NT2/D1 (cell line): ENCODE measurements at places on chromosomes 2 and 18.

GRCh38 chr18:23573626-23574431 is 12.5 kb downstream of the NPC1 start:
- DNase-seq: no peak

DNA sequence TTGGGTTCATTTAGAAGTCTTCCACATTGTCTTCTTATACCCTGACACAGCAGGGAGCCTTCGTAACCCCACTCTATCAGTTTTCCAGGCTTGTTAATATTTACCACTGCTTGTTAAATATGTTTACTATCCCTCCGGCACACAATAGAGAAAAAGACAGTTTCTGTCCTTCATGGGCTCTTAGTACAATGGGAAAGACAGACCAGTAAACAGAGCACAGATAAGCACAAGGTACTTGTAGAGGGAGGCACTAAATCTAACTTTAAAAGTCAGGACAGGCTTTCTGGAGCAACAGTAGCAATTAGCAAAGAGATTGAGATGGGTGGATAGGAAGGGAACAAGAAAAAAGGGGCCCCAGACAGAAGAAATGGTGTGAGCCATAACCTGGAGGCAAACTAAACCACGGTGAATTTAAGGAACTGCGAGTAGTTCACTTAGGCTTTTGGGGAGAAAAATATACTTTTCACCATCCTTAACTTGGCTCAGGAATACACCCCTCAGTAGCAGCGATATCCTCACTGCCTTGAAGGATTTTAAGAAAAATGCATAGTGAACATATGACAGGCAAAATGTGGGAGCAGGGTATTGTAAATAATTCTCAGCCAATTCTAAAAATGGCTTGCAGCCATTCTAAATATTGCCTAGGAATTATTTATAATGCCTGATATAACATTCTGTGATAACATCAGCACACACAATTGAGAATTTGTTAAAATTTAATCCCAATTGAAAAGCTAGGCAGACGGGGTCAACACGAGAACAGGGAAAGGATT is 383.7 kb downstream of the CDH2 start:
- no peak for DNase-seq

GRCh38 chr18:37393945-37394609 is 171.5 kb downstream of the CELF4 start:
- peak; percentile 43 for DNase-seq

- DNase-seq: no peak
Measured at GRCh38 chr2:214376618-214377285, 34.1 kb upstream of the VWC2L start.

GRCh38 chr18:41456831-41457230 is 498.2 kb upstream of the PIK3C3 start:
- DNase-seq: no peak

GRCh38 chr2:222050981-222051380 is 247.8 kb downstream of the PAX3 start:
- DNase-seq: no peak

DNA sequence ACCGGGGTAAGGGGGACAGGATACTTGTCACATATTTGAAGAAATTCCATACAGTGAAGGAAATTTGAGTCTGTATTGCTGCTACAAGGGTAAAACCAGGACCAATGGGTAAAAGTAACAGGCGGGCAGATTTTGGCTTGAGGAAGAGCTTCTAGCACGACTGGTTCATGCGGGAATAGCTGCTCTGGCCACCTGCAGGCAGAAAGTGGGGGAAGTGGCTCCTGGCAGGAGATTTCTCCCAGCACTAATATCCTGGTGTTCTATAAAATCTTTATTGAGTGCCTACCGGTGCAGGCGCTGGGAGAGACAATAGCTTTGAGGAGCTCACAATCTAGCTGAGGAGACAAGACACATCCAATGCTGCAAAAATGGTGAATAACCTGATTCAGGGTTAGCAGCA is 198.5 kb downstream of the LOXHD1 start:
- no peak for DNase-seq

- no peak for DNase-seq
Measured at GRCh38 chr2:216715402-216715974, 20.1 kb upstream of the IGFBP5 start.

GRCh38 chr2:85310330-85310729 is 17.5 kb downstream of the TGOLN2 start:
- DNase-seq: no peak

GRCh38 chr2:10591207-10591606 is 98.6 kb downstream of the NOL10 start:
- DNase-seq: no peak

DNA sequence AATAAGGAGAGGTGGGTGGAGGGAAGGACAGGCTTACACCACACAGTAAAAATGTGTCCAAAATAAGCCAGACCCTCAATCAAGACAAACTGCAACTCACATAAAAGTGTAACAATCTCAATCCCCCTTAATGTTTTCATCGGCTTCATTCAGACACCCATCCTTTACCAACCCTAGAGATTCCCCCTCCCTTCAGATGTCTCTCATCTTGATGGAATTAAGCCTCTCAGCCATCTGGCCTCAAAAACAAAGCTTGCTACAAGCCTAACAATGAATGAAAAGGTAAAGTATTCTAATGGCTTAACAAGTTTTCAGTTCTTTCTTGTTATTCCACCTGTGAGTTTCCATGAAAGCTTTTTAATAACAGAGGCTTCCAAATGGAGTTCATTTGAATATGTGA is 5.2 kb downstream of the RTTN start:
- DNase-seq: no peak

- DNase-seq: no peak
Measured at GRCh38 chr18:29076645-29077044, 899.7 kb upstream of the CDH2 start.

DNA sequence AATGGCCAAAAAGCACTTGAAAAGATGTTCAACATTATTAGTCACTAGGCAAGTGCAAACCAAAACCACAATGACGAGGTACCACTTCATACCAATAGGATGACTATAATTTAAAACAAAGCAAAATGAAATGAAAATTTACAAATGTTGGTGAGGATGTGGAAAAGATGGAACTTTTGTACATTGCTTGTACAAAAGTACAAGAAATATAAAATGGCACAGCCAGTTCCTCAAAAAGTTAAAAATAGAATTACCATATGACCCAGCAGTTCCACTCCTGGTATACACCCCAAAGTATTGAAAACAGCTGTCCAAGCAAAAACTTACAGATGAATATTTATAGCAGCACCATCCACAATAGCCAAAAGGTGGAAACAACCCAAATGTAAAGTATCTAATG is 107.8 kb upstream of the XPO1 start:
- no peak for DNase-seq

- DNase-seq: no peak
Measured at GRCh38 chr2:53785366-53785765, 1.4 kb downstream of the ASB3 start.

DNA sequence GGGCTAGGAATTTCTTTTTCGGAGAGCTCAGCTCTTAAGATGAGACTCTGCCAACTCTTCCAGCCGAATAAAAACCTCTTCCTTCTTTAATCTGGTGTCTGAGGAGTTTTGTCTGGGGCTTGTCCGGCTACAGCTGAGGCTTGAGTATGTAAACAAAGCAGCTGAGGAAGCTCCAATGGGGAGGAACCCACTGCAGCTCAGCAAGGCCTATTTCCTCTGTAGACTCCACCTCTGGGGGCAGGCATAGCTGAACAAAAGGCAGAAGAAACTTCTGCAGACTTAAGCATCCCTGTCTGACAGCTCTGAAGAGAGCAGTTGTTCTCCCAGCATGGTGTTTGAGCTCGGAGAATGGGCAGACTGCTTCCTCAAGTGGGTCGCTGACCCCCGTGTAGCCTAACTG is 838.7 kb downstream of the CCDC85A start:
- DNase-seq: peak; percentile 15

DNA sequence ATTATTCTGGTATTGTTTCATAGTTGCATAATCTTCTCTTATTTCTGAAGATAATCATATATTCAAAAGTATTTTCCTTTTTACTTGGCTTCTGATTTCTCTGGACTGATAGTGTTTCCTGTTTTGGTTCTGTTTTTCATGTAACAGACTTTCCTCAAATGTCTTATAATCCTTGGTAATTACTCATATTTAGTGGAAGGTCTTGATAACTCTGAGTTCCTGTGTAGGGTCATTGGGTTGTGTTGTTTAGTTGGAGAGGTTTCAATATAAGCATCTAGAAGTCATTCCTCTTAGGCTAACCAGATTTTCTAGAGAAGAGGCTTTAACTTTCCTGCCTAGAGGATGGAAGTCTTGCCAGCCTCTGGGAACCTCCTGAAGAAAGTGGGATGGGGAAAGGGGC is 23.8 kb downstream of the MFSD6 start:
- DNase-seq: no peak

- no peak for DNase-seq
Measured at GRCh38 chr18:39796393-39796792, 2158.6 kb upstream of the PIK3C3 start.

GRCh38 chr2:200137691-200138090 is 168.8 kb upstream of the SPATS2L start:
- no peak for DNase-seq

GRCh38 chr2:144181001-144181400 is 338.9 kb downstream of the ZEB2 start:
- no peak for DNase-seq

GRCh38 chr2:190781604-190782198 is 98.9 kb upstream of the GLS start:
- peak; percentile 42 for DNase-seq

DNA sequence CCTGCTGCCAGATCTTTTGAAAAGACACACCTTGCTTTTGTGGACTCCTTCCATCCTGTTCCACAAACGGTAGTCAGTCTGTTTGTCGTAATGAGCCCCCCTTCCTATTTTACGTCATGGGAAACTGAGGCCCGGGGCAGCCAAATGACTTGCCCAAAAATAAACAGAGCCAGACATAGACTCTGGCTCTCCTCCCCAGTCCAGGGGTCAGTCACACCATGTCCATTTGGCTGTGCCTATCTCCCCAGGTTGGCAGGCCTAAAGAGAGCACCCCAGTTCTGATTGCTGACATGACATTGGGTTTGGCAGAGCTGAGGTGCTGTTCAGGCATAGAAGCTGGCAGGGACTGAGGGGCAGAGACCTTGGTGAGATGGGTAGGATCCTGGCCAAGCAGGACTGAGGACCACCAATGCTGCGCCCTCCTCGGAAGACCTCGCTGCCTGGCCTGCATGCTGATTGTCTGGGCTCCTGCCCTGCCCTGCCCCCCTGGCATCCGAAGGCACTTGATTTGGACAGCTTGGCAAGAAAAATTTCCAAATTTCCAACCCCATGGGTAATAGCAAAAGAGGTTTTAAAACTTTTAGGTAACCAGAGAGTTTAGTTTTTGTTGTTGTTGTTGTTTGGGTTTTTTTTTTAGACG is 335.4 kb downstream of the DYSF start:
- DNase-seq: no peak

DNA sequence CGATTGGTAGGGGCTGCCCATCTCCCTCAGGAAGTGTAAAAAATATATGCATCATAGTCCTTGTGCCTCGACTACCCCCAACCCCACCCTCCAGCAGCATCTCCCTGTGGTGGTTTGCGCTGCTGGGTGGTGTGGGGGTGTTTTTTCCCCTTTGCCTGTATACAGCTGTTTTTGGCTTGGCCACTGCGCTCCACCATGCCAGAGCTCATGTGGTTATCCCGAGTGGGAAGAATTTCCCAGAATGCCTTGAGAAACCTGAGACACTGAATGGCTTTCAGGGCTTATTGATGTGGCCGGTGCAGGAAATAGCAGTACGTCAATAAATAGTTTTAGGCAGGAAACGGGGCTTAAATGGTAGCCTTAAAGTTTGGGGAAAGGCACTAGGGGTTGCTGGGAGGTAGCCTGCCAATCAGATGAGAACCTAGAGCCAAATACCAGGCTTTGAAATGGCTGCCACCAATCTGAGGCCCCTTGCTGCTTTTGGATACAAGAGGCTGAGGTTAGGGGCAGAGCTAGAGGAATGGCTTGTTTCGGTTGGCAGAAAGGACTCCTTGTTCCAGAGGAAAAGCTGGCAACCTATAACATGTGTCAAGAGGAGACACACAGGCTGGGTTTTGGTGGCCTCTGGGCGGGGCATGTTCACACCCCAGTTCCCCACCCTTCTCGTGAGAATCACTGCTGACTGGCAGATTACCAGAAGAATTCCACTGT is 144.1 kb downstream of the SMAD7 start:
- DNase-seq: no peak

- no peak for DNase-seq
Measured at GRCh38 chr2:28359222-28360057, 33.2 kb upstream of the FOSL2 start.

DNA sequence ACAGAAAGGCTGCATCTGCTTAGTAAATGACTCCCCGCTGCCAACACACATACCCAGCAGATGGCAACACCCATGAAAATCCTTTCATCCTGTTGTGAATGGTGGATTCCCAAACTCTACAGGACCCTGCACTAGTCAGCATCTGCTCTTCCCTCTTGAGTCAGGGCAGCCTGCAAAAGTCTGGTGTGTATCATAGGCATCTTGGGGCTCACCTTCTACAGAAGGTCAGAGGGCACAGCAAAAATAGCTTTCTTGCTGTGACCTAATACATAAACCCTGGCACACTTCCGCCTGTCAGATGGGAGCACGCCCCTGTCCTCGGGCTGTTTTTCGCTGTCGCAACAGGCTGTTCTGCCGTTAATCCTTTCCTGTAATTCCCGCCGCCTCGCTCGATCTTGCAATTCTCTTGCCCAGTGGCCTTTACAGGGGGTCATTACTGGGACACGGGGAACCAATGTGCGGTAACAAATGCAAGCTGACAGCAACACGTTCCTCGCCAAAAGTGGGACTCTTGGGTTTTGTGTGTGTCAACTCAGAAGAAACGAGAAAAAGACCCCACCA is 19.9 kb upstream of the SCYGR1 start:
- no peak for DNase-seq

DNA sequence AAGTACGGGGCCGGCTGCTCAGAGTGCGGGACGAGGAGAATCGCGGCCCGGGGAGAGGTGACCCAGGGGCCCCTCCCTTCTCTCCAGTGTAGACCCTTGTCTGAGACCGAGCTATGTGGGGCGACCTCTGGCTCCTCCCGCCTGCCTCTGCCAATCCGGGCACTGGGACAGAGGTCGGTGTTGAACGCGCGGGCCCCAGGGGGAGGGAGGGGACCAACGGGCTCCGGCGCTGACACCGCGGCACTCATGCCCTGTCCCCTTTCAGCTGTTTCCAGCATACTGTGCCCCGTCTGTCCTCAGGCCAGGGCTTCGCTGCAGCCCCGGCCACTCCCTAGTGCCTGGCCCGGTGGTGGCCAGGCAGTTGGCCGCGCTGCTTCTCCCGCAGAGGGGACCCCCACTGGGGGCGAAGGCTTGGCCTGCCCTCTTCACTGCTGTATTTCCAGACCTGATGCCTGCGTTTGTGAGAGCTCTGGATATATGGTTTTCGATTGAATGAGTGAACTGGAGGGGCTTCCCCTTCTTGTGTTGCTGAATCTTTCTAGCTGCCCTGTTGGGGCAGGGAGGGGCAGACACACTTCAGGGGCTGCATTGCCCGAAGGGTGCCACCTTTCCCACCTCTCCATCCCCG is 809 bp downstream of the DBI start:
- DNase-seq: no peak

DNA sequence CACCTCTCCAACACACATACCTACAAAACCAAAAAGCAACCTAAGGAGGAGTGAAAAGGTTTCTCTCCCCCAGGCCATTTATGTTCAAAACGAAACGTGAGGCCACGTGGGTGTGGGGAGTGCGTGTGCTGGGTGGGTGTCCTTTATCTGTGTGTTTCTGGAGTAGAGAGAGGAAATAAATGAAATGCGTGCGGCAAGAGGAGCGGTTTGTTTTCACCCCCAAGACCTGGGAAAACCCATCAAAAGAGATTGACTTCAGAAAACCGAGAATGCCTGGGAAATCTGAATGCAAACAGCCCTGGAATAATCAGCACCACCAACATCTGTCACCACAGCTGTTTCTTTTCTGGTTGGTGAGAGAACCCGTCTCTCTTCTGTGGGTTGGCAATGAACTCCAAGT is 137.4 kb downstream of the INSIG2 start:
- no peak for DNase-seq
